ENCODE measurements at places on chromosomes 1 and 21.

DNA sequence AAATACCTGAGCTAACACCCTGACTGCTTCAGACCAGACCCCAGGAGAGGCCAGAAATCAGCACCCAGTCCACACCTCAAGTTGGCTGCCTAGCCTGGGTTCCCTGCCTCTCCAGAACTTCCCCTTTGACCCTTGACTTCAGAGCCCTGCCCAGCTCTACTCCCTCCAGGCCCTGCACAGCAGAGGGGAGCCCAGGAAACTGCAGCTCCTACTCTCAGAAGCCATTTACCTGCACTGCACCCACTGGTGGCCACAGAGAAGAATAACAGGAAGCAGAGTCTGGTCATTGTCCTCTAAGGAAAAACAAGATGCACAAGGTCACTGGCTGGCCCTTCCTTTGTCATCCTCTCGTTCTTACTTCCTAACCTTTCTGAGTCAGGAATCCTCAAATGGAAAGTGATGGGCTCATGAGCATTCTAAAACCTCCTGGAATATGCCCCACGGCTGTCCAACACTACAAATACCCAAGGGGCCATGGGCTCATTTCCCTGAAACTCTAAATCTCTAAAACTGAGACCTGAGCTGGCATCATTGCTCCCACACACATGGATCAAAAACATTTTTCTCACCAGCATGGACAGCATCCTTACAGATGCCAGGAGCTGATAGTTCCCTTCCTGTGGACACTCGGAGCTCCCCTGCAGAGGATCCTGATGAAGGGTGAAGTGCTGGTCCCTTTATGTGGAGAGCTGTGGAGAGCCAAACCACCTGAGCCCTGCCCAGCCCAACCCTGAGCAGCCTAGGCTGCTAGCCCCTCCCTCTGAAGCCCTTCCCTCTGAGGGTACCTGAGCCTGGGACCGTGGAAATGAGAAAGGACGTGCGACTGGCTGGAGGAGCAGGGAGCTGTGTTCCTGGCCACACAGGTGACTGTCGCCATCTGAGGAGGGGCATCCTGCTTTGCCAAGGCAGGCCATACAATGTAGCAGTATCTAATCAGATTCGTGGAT is at the start of gene ITLN2:
ITLN2 (minus strand) TSS at position 652 of the 947 bp plus-strand sequence; CDS start at position 584, 68 bp downstream.
- H3K36me3 ChIP-seq = no peaks in the 10 kb centered on the region
- no peak for DNase-seq
- H3K27me3 ChIP-seq = peaks cover 3% of the 10 kb centered on the region
- no peak within 1 kb of the TSS for H3K4me3 ChIP-seq
- H3K4me1 ChIP-seq = peaks cover 3% of the 10 kb centered on the region

GRCh38 chr21:26833460-26833939 is 11.7 kb downstream of the ADAMTS1 start:
- no peak overlapping the region for H3K4me3 ChIP-seq
- no peak for DNase-seq
- no peak overlapping the region for H3K27ac ChIP-seq
- peaks cover 15% of the 10 kb centered on the region for H3K36me3 ChIP-seq
- H3K27me3 ChIP-seq = peaks cover 3% of the 10 kb centered on the region
- peaks cover 24% of the 10 kb centered on the region for H3K4me1 ChIP-seq

DNA sequence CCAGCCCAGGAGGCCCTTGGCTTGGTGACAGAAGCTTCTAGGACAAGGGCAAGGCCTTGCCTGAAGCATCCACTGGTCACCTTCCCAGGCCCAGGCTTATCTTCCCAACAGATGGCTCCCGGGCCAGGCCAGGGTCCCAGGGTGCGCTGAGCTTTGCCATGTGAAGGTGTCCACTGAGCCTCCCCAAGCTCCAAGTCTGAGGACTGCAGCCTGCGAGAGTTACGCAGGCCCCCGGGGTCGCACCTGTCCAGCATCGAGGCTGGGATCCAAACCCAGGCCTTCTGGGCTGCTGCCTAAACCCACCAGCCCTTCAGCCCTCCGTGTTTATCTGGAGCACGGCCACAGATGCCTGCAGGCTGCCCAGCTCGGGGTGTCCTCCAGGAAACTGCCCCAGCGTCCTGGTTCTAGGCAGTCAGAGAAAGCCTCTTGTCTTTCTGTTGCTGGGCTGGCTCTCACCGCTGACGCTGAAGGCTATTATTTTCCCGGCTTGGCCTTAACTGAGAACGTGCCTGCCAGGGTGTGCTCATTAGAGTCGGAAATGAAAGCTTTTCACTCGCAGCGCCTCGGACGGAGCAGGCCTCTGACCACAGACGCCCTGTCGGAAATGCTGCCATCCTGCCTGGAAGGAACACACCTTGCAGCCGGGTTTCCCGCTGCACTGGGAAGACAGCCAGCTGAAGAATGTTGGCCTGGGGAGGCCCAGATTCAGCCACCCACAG is 71.4 kb downstream of the MEGF6 start:
- H3K36me3 ChIP-seq = no peaks in the 10 kb centered on the region
- no peak for DNase-seq
- H3K4me3 ChIP-seq = no peak overlapping the region
- H3K27me3 ChIP-seq = no peaks in the 10 kb centered on the region
- no peak overlapping the region for H3K27ac ChIP-seq

GRCh38 chr21:42398436-42399028 is 2.7 kb upstream of the TMPRSS3 start:
- H3K4me3 ChIP-seq = no peak overlapping the region
- DNase-seq = no peak
- no peak overlapping the region for H3K27ac ChIP-seq

- peak overlapping the region; percentile 79 for H3K27ac ChIP-seq
- no peaks in the 10 kb centered on the region for H3K27me3 ChIP-seq
- no peak for DNase-seq
- H3K36me3 ChIP-seq = no peaks in the 10 kb centered on the region
These were observed 58.8 kb upstream of the PRDX6 start for GRCh38 chr1:173418107-173418985.

DNA sequence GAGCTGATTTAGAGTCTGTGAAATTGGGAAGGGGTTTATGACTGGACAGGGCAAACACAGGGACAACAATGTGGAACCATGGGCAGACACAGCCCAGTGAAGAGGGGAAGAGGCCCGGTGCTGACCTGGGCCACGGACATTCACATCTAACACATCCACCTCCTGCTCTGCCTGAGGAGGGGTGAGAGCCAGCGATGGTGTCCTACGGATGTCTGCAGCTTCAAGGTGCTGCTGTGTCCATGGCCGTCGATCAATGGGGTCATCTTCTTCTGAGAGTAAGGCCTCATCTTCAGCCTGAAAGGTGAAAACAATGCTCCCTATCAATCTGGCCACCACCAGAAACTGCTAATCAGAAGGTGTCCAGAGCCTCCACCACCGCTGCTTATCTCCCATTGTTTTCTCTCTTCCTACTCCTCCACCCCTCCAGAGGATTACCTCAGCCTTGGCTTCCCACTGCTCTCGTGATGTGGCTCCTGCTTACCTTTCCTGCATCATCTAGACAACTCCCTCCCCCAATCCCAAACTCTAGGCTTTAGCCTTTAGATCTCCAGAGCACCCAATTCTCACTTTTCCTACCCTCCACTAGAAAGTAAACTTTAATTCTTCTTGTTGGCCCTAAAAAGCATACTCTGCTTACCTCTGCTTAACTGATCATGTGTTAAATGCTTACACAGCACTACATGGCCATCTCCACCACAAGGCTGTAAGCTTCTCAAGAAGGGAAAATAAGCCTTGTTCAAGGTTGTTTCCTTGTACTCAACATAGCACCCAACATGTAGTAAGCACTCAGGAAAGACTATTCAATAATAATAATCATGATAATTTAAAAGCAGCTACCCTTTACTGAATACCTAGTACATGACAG is 24.0 kb upstream of the ADAM30 start:
- H3K36me3 ChIP-seq = peaks cover 79% of the 10 kb centered on the region
- no peak for DNase-seq
- H3K4me3 ChIP-seq = no peak overlapping the region
- no peaks in the 10 kb centered on the region for H3K27me3 ChIP-seq
- H3K27ac ChIP-seq = no peak overlapping the region

DNA sequence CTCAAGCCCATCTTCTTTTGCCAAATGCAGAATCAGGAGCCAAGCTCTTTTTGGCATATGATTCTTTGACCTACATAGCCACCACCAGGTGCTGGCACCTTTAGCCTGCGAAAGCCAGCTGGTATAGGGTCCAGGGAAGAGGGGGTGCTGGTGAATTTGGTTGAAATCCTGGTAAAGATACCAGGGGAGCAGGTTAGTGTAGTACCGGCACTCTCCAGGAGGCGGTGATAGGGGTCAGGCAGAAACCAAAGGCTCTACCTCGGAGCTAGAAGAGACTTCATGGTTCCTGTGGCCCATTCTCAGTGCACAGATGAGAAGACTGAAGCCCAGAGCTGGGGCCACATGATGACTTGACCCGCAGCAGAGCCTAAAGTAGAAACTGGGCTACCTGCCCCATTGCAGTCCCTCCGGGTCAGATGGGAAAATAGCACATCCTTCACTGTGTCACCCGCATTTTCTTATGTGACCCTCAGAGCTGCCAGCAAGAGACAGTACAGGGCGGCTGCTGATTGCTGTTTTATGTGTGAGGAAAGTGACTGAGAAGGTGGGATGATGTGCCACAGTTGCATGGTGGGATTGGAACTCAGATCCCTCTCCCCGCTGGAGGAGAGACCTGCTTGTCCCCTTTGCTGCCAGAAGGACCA is 36.0 kb upstream of the IL19 start:
- H3K27ac ChIP-seq = no peak overlapping the region
- H3K36me3 ChIP-seq = peaks cover 7% of the 10 kb centered on the region

All from type B pancreatic cell (in vitro differentiated cells).